ENCODE measurements at places on chromosomes 7 and 10. TPM values are rescaled to one million over a fixed set of nuclear protein-coding genes. Genes with fewer than 3 reads are reported as not detected.

DNA sequence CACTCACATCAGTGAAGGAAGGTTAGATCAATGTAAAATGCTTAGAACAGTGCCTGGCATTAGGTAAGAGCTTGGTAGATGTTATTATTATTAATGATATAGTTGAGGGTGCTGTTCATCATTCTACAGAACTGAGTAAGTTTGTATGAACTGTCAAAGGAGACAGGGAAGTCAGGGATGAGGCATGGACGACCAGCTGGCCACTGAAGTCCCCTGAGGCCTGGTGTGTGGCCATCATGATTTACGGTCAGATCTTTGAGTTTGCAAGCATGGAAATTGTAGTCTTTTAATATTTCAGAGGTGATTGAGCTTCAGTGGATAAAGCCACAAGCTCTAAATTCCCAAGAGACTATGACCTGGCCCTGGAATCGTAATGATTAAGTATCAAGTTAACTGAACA lies 6.9 kb downstream of the ARMC3 start:
- no peak overlapping the region for H3K4me3 ChIP-seq
- no peaks in the 10 kb centered on the region for H3K27me3 ChIP-seq
- H3K27ac ChIP-seq, result no peak overlapping the region
- H3K36me3 ChIP-seq, result no peaks in the 10 kb centered on the region

- H3K4me3 ChIP-seq, result no peak overlapping the region
- H3K36me3 ChIP-seq, result no peaks in the 10 kb centered on the region
- no peaks in the 10 kb centered on the region for H3K4me1 ChIP-seq
Observed at GRCh38 chr7:109745677-109746410, 1176.2 kb downstream of the DNAJB9 start.

- no peak overlapping the region for H3K27ac ChIP-seq
- peaks cover 3% of the 10 kb centered on the region for H3K4me1 ChIP-seq
- no peaks in the 10 kb centered on the region for H3K36me3 ChIP-seq
- DNase-seq, result no peak
Observed at GRCh38 chr7:2814946-2815874, 28.9 kb downstream of the GNA12 start.

DNA sequence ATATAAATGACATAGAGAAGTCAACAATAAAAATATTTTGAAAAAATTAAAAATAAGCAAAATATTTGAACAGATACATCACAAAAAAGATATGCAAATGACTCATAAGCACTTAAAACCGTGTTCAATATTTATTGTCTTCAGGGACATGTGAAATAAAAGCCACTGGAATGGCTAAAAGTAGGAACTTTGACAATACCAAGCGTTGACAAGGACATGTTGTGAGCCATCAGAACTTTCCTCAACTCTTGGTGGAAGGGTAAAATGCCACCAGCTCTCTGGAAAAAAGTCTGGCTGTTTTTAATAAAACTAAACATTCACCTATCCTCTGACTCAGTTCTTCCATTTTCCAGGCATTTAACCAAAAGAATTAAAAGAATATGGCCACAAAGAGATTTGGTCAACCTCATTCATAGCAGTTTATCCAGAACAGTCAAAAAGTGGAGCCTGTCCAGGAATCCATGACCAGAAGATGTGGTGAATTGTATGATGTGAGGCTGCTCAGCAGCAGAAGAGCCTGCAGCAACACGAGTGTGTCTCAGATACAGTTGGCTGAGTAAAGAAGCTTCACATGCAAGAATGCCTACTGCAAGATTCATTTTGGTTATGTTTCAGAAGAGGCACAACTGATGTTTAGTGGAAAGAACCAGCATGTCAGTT lies 7.1 kb upstream of the KLF6 start:
- peaks cover 12% of the 10 kb centered on the region for H3K4me1 ChIP-seq
- no peaks in the 10 kb centered on the region for H3K27me3 ChIP-seq
- H3K4me3 ChIP-seq, result no peak overlapping the region
- no peak for DNase-seq

GRCh38 chr10:99444383-99445045 lies 14.1 kb upstream of the GOT1 start:
- H3K36me3 ChIP-seq, result no peaks in the 10 kb centered on the region
- H3K27me3 ChIP-seq, result peaks cover 10% of the 10 kb centered on the region
- H3K4me3 ChIP-seq, result no peak overlapping the region
- no peak overlapping the region for H3K27ac ChIP-seq

- no peaks in the 10 kb centered on the region for H3K36me3 ChIP-seq
- no peak overlapping the region for H3K27ac ChIP-seq
- no peak for DNase-seq
Observed at GRCh38 chr7:28990200-28990960, 32.2 kb upstream of the TRIL start.

- no peak for DNase-seq
- no peak overlapping the region for H3K27ac ChIP-seq
- peaks cover 9% of the 10 kb centered on the region for H3K4me1 ChIP-seq
- no peaks in the 10 kb centered on the region for H3K27me3 ChIP-seq
Observed at GRCh38 chr7:734214-734613, 7.1 kb upstream of the PRKAR1B start.

DNA sequence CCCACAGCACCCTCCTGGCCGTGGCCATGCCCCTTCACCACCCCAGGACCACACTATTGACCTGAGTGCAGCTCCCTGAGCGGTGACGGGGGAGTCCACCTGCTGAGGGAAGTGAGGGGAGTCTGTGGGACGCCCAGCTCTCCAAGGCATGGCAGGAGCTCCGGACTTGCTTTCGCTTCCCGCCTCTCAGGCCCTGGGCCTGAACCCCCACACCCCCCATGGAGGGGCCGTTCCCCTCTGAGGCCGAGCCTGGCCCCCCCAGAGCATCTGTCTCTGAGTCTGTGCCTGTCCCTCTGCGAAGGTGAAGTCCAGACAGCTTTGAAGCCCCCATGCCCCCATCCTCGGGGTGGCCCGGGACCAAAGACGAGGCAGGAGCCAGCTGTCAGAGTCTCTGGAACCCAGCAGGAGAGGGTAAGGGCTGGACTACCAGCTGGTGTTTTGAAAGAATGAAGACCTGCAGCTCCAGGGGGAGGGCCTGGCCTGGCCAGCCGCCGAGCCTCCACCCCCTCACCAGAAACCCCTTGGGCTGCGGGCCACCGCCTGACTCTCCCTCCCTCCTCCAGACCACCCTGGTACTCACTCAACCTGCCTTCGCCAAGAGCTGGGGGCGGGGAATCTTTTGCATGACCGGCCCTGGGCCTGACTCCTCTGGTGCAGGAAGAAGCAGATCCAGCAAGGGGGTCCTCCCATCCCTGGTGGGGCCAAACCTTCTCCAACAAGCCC lies 114.0 kb downstream of the PDGFA start:
- no peaks in the 10 kb centered on the region for H3K27me3 ChIP-seq
- no peak overlapping the region for H3K27ac ChIP-seq
- H3K4me1 ChIP-seq, result no peaks in the 10 kb centered on the region
- H3K4me3 ChIP-seq, result no peak overlapping the region
- no peak for DNase-seq

- DNase-seq, result no peak
- H3K4me1 ChIP-seq, result peaks cover 33% of the 10 kb centered on the region
- peaks cover 59% of the 10 kb centered on the region for H3K27me3 ChIP-seq
- H3K27ac ChIP-seq, result no peak overlapping the region
Observed at GRCh38 chr7:22572292-22572691, 72.3 kb upstream of the STEAP1B start.

- no peaks in the 10 kb centered on the region for H3K27me3 ChIP-seq
- no peaks in the 10 kb centered on the region for H3K4me1 ChIP-seq
- DNase-seq, result no peak
Observed at GRCh38 chr10:44184633-44185314, 200.1 kb downstream of the CXCL12 start.

GRCh38 chr7:89002981-89003956 lies 207.7 kb upstream of the TEX47 start:
- H3K36me3 ChIP-seq, result peaks cover 2% of the 10 kb centered on the region
- no peak for DNase-seq
- H3K27ac ChIP-seq, result peak overlapping the region; percentile 87
- peaks cover 3% of the 10 kb centered on the region for H3K27me3 ChIP-seq
- H3K4me3 ChIP-seq, result peak overlapping the region; percentile 77

GRCh38 chr7:135143885-135144668 lies 3.8 kb upstream of the TMEM140 start:
- H3K4me3 ChIP-seq, result no peak overlapping the region
- H3K36me3 ChIP-seq, result peaks cover 17% of the 10 kb centered on the region
- H3K27me3 ChIP-seq, result no peaks in the 10 kb centered on the region
- H3K4me1 ChIP-seq, result peaks cover 18% of the 10 kb centered on the region
- H3K27ac ChIP-seq, result no peak overlapping the region

- H3K4me3 ChIP-seq, result no peak overlapping the region
- H3K27me3 ChIP-seq, result no peaks in the 10 kb centered on the region
- DNase-seq, result no peak
Observed at GRCh38 chr7:122013065-122013464, 131.0 kb downstream of the AASS start.

DNA sequence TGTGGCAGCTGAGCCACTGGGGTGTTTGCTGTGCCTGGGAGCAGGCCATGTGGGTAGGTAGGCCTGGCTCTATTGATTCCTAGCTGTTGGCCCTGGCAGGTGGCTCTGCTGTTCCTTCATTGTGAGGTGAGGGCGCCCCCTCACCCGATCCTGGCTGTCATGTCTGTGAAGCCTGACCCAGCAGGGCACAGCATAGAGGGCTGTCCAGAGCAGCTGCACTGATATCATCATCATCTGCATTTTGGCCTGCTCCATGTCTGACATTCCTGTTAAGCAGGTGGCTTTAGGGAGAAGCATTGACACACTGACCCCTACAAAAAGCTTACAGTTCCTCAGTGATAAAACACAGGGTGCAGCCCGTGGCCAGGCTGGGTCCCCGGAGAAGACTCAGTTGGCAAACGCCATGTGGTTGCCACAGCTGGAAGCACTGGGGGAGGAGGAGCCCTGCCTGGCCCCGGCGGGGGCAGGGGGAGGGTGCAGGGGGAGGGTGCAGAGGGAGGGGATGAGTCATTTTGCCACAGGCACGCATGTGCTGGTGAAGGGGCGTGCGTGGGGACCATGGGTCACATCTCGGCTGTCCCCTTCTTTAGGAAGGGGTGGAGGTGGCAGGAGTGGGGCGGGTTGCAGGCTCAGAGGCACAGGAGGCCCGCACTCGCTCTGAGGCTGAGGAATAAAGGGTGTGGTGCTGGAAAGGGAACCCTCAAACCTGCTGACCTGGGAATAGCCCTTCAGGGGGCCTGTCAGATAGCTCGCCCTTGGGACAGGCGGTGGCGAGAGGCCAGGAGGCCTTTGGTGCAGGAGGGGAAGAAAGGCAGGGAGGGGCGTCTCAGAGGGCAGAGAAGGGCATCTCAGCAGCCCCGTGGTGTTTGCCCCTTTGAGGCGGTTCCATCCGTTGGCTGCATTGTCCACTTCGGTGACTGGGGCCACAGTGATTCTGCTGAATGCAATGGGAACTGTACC lies 31.6 kb downstream of the IKZF1 start:
- H3K27me3 ChIP-seq, result no peaks in the 10 kb centered on the region
- H3K36me3 ChIP-seq, result peaks cover 27% of the 10 kb centered on the region
- DNase-seq, result peak; percentile 78
- no peak overlapping the region for H3K4me3 ChIP-seq

GRCh38 chr7:68103319-68103718 lies 1106.7 kb downstream of the TYW1 start:
- no peak overlapping the region for H3K27ac ChIP-seq
- H3K4me3 ChIP-seq, result no peak overlapping the region

DNA sequence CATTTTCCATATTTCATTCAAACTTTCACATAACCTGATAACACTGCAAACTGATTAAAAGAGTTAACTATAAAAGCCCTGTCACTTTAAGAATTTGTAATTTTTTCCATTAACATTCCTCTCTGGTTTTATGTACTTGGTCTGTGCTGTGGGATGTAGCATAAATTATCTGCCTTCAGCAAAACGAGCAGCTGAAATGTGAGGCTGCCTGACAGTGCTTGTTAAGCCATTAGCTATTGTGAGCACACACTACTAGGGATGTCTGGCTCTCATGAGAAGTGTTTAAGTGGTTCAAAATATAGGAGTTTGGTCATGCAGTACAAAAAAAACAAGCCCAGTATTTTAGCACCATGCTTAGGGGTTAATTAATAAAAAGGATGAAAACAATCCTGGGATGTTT lies 63.0 kb downstream of the HOXA1 start:
- no peak overlapping the region for H3K4me3 ChIP-seq
- peaks cover 11% of the 10 kb centered on the region for H3K4me1 ChIP-seq
- H3K36me3 ChIP-seq, result peaks cover 10% of the 10 kb centered on the region

- no peak for DNase-seq
- no peaks in the 10 kb centered on the region for H3K27me3 ChIP-seq
- H3K4me3 ChIP-seq, result no peak overlapping the region
- H3K4me1 ChIP-seq, result no peaks in the 10 kb centered on the region
Observed at GRCh38 chr7:117567781-117568180, 88.0 kb downstream of the CFTR start.

GRCh38 chr7:127798769-127799372 lies 146.9 kb downstream of the SND1 start:
- H3K27me3 ChIP-seq, result no peaks in the 10 kb centered on the region
- no peak for DNase-seq
- H3K36me3 ChIP-seq, result no peaks in the 10 kb centered on the region
- H3K4me3 ChIP-seq, result no peak overlapping the region

DNA sequence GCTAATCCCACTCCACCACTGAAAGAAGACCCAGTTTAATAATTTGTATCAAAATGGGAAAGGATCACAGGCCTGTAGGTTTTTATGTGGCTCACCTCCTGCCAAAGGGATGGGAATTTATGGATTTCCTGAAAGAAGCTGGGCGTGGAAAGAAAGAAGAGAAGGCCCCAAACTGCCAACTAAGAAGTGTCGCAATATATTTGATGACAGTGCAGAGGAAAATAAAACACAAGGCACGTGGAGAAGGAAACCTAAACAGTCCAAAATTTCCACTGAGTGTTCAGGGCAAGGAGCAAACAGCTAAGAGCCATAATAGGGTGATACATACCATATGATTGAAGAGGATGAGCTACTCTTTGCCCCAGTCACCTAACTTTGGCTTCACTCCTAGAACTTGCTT lies 667.2 kb downstream of the GATA3 start:
- H3K4me1 ChIP-seq, result no peaks in the 10 kb centered on the region
- no peaks in the 10 kb centered on the region for H3K27me3 ChIP-seq
- no peak overlapping the region for H3K27ac ChIP-seq
- H3K36me3 ChIP-seq, result peaks cover 1% of the 10 kb centered on the region
- no peak for DNase-seq
- H3K4me3 ChIP-seq, result no peak overlapping the region

GRCh38 chr10:1643161-1643907 lies 94.0 kb downstream of the ADARB2 start:
- no peaks in the 10 kb centered on the region for H3K4me1 ChIP-seq
- no peaks in the 10 kb centered on the region for H3K36me3 ChIP-seq
- H3K27ac ChIP-seq, result no peak overlapping the region
- no peaks in the 10 kb centered on the region for H3K27me3 ChIP-seq
- no peak overlapping the region for H3K4me3 ChIP-seq

DNA sequence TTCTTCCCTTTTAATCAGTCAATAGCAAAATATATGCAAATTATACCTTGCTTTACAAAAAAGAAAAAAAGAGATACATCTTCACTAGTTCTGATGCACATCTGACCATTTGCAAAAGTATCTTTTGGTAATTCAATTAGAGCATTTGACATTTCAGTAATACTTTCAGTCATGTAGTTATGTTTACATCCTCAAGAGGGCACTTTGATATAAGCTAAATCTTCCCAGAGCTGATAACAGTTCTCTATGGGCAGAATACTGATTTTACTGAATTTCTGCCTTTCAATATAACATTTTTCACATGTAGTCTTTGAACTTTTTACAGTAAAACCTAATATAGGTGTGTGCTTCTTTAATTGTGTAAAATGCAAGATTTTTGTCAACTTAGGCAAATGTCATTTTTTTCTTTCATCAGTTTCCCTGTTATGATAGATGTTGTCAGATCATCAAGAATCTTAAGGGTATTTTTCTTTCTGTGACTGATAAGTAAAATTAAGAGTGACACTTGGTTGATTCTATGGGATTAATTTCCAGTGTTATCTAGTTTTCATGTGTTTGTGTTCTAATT lies 703.5 kb upstream of the SEMA3D start:
- H3K4me3 ChIP-seq, result no peak overlapping the region
- H3K27me3 ChIP-seq, result no peaks in the 10 kb centered on the region
- no peak overlapping the region for H3K27ac ChIP-seq
- no peaks in the 10 kb centered on the region for H3K4me1 ChIP-seq

OR2A12 gene
- not detected for total RNA-seq

SP8 gene
- not detected for total RNA-seq

ANKRD26 gene
- total RNA-seq, result 11.9 TPM

Measured in activated naive CD8-positive, alpha-beta T cell treated with anti-CD3 and anti-CD28 coated beads, Interleukin-2, amount 10 ng/mL, durations not matched to agents 7 days and 5 days (primary cell).